ENCODE measurements at places on chromosomes 11 and 22.

- DNase-seq: no peak
These were observed 131.2 kb upstream of the RCN1 start for GRCh38 chr11:31959716-31960115.

- DNase-seq: no peak
These were observed 203.1 kb upstream of the MTMR2 start for GRCh38 chr11:96126917-96127595.

GRCh38 chr11:11427140-11427539, 74.1 kb upstream of the CSNK2A3 start:
- no peak for DNase-seq

GRCh38 chr11:23765682-23766252, 731.1 kb upstream of the LUZP2 start:
- DNase-seq: peak; percentile 18

DNA sequence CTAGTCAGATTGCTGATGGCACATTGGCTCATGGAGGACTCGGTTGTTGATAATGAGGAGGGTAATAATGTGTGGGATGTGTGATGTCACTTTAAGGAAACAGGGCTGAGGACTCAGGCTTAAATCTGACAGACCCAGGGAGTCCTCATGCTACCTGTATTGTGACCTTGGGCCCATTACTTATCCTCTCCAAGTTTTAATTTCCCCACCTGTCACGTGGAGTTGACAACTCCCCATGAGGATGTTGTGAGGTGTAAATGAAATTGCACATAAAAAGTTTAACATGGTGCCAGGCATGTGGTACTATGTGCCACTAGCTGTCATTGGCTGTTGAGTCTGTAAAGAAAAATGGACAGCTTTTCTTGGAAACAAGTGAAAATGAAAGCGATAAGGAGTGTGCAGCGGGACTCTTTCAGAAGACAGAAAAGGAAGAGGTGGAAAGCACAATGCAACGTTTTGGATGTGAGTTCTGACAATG, 15.3 kb downstream of the IL10RA start:
- DNase-seq: no peak

- DNase-seq: no peak
These were observed 14.7 kb downstream of the UBTFL1 start for GRCh38 chr11:90100431-90100830.

DNA sequence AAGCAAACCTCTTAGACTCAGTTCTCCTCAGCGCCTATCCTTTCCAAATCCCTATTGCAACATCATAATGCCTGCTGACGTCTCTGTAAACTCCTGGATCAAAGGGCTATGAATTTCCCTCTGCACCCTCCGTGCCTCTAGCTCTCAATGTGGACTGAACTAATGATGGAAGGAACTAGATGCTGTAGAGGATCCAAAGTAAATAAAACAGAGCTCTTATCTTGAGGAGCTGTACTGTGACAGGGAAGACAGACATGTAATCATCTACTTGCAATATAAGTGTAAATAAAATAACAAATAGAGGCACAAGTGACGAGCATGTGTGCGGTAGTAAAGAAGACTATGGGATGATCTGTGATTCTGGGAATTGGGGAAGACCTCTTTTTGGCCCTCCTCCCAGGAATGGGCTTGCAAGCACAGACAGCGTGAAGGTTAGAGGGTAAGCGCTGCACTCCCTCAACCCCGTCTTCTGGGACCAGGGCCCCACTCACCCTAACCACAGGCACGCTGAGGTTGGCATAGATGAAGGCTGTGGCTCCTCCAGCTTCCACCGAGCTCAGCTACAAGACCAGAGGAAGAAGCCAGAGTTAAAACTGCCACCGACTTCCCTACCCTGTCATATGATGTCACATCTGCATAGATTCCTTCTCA, 42.2 kb downstream of the P4HA3 start:
- no peak for DNase-seq

GRCh38 chr22:30830907-30831306, 136.2 kb downstream of the OSBP2 start:
- DNase-seq: peak; percentile 87

DNA sequence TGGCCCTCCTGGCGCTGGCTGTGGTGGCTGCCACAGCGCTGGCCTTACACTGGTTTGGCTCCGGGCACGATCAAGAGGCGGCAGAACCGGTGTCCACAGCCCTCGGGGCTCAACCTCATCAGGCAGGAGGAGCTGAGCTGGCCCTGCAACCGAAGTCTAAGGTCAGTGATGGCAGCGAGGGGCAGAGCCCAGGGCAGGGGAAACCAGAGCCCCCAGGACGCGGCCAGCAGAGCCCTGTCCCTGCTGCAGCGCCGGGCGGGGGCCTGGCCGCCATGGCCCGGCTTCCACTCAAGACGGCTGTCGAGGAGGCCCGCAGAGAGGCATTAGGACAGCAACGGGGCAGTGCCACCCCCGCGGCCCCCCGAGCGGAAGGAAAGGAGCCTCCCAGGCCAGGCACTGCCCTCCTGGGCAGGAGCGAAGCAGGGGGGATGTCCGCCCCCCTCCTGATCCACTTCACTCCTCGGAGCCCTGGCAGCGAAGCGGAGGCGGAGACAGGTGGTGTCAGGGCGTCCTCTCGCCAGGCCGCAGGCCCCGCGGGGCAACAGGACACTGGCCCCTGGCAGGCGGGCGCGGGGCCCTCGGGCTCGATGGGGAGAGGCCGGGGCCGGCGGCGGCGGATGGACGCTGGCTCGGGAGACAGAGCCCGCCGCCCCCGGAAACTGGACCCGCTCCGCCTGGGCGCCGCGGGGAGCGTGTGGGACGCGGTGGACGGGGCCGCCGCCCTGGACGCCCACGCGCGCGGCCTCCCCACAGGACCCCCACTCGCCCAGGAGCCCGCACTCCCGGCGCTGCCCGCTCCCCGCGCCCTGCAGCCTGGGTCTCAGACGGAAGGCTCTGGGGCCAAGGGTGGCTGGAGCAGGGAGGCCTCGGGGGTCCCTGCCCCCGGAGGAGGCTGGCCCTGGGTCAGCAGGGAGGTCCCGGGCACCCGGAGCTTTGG, 895 bp downstream of the KLHDC7B start:
- DNase-seq: no peak

DNA sequence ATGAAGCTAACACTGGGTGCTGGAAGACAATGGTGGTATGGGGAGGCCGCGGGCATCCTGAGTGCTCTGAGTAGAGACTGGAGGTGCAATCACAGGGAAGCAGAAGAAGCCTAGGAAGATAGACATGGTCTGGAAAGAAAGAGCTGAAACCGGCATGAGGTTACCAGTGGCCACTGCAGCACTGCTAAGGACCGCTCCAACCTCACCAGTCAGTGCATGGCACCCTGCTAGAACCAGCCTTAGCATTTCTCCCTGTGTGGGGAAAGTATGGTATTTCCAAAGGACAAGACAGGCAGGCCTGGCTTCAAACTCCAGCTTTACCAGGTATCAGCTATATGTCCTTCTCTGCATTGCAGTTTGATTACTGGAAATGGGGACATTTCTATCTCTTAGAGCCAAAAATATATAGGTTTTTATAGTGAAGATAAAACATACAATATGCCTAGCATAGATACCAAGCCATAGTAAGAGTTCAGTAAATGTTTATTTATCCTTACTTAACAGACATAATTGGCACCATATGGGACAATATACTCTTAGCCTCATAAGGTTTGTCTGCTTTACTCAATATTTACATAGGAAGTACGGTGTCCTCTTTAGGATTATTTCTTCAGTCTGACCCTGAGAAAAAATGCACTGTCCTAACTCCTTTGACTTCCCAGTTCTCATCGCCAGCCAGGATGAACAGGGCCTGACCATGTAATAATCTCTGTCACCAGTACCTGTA, 231.1 kb downstream of the TENM4 start:
- DNase-seq: no peak

DNA sequence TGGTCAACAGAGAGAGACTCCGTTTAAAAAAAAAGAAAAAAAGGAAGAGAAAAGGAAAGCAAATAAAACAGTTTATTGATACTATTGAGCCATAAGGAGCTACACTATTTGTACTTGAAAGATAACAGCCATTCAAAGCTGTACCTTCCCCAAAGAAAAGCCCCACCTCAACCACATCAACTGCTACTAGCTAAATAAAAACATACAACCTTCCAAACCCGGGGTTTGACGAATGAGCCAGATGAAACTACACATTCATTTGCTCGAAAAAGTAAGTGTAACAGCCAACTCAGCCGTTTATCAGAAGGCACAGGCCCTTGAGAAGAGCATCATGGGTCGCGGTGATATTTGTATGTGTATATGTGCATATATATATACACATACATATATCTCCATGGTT, 78.4 kb downstream of the SIK3 start:
- DNase-seq: no peak

DNA sequence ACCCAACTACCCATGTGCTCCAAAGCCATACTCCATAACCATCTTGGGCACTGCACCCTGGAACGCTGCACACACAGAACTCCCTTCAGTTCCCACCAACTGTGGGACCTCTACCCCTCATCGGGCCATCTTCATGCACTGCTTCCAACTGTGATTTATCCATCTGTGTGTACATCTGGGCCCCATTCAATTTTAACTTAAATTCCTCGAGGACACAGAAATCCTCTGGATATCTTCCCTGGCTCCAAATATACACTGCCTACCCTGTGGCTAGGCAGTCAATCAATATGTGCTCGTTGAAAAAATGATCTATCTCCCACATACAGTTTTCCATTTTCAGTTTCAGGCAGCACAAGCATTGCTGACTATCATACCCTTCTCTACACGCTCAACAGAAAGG, 4.9 kb downstream of the FEZ1 start:
- no peak for DNase-seq

DNA sequence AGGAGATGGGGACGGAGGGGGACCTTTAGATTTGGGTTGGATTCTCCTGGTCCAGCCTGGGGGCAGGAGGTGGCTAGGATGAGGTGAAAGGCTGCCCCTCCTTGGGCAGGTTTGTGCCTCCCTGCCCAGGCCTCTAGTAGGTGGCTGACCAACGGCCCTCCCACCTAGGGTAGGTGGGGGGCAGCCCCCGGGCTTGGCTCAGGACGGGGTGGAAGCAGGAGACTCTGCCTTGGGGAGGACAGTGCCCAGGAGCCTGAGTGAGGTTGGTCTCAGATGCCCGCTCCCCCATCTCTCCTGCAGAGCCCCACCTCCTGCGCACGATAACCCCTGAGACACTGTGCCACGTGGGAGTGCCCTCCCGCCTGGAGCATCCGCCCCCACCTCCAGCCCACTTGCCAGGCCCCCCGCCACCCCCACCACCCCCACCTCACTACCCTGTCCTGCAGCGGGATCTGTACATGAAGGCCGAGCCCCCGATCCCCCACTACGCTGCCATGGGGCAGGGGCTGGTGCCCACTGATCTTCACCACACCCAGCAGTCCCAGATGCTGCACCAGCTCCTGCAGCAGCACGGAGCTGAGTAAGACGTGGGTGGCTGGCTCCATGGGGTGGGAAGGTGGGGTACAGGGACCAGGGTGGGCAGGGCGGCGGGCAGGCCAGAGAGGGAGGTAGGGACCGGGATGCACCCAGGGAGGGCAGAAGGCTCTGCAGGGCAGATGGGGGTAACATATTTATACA, 17.7 kb downstream of the MYRF start:
- no peak for DNase-seq

DNA sequence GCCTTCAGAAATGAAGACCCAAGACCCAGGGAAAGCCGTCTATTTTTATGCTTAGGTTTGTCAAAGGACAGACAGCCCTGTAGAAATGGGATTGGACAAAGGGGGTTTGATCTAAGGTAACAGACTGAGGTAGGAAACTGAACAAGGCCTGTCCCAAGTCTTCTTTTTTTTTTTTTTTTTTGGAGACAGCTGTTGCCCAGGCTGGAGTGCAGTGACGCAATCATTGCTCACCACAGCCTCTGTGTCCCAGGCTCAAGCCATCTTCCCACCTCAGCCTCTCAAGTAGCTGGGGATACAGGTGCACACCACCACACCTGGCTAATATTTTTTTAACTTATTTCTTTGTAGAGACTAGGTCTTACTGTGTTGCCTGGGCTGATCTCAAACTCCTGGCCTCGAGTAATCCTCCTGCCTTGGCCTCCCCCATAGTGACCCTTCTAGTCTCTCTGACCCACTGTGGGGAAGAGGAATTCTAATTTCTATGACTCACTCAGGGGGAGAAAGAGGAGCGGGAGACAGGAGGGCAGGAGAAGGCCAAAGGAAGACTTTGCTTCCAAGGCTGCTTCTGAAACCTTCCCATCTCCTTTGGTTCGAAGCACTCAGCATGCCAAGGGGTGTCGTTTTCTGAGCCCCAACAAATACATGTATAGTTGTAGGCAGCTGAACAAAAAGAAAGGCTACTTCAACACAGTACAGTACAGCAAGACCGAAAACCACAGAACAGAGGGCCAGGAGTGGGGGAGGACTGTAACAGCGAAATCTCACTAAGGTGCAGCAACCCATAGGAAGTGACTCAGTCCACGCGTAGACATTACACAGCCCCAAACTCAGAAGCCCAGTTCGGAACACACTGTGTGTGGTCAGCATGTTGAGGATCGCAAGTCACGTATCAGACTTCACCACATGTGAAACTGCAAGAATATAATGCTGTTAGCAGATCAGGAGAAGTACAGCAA, 872 bp downstream of the TMA7B start:
- DNase-seq: peak; percentile 82

- no peak for DNase-seq
These were observed 3.3 kb upstream of the AMBRA1 start for GRCh38 chr11:46597155-46597554.

DNA sequence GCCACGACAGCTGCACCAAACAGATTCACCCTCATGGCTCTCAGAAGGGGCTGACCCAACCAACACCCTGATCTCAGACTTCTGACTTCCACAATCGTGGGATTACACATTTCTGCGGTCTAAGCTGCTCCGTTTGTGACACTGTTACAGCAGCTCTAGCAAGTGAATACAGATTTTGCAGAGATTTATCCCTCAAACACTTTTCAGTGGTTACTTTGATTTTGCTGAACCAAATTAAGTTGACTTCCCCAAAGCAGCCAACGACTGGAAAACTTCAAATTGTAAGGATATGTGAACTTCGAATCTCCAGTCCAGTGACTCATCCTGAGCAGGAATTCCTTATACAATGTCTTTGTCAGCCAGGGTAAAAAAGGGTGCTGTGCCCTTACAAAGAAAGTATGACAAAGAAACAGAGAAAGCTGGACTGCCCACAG, 14.8 kb upstream of the INCENP start:
- no peak for DNase-seq

- DNase-seq: peak; percentile 38
These were observed 11.4 kb downstream of the ACO2 start for GRCh38 chr22:41480397-41480735.

- peak; percentile 15 for DNase-seq
These were observed 31.6 kb upstream of the SNX19 start for GRCh38 chr11:130947889-130948288.
